A549 treated with ZK216348 at 1 μM for 4 hours (cell line): ENCODE measurements at places on chromosomes 3 and 15. TPM values are rescaled to one million over a fixed set of nuclear protein-coding genes. Genes with fewer than 3 reads are reported as not detected.

GATA2 gene
- 3.5 to 5.0 TPM (median 4.8 TPM) in 5 replicates for total RNA-seq

MTFMT gene
- total RNA-seq, result 22.3 to 33.7 TPM (median 26.3 TPM) in 5 replicates

GPR62 gene
- total RNA-seq, result not detected in 5 replicates

PIF1 gene
- 11.6 to 25.2 TPM (median 19.5 TPM) in 5 replicates for total RNA-seq

FAM107A gene
- 0.13 TPM in 1 of 5 replicates, not detected in the others for total RNA-seq

GPR171 gene
- total RNA-seq, result not detected in 5 replicates

APOD gene
- total RNA-seq, result 0.54 to 1.4 TPM (median 0.93 TPM) in 5 replicates

ACKR2 gene
- 0.18 to 0.23 TPM in 2 of 5 replicates, not detected in the others for total RNA-seq

ACOX2 gene
- 7.4 to 11.4 TPM (median 8.2 TPM) in 5 replicates for total RNA-seq

AGTR1 gene
- total RNA-seq, result 0.19 to 0.68 TPM (median 0.54 TPM) in 5 replicates

LMOD3 gene
- total RNA-seq, result not detected in 5 replicates

GYG1 gene
- total RNA-seq, result 32.6 to 36.9 TPM (median 33.2 TPM) in 5 replicates

LYZL4 gene
- not detected in 5 replicates for total RNA-seq

HDDC3 gene
- total RNA-seq, result 29.4 to 39.5 TPM (median 33.2 TPM) in 5 replicates

KCNMB2 gene
- not detected in 5 replicates for total RNA-seq

PLSCR2 gene
- total RNA-seq, result not detected in 5 replicates

CLSTN2 gene
- 0.01 to 0.05 TPM (median 0.02 TPM) in 5 replicates for total RNA-seq

ABHD6 gene
- 9.3 to 11.9 TPM (median 11.4 TPM) in 5 replicates for total RNA-seq

SLCO3A1 gene
- 14.5 to 30.6 TPM (median 26.9 TPM) in 5 replicates for total RNA-seq

KLHL40 gene
- total RNA-seq, result not detected in 5 replicates

ERC2 gene
- total RNA-seq, result 0.31 to 0.52 TPM in 2 of 5 replicates, not detected in the others

C2CD4B gene
- total RNA-seq, result 0.16 to 0.46 TPM (median 0.21 TPM) in 3 of 5 replicates, not detected in the others

RTP1 gene
- total RNA-seq, result not detected in 5 replicates

IL1RAP gene
- 4.8 to 7.3 TPM (median 5.3 TPM) in 5 replicates for total RNA-seq

GOLGA6L4 gene
- total RNA-seq, result 0.61 to 1.7 TPM (median 0.82 TPM) in 5 replicates

CHST13 gene
- 0.41 to 1.3 TPM (median 1.1 TPM) in 5 replicates for total RNA-seq
